Activated naive CD8-positive, alpha-beta T cell treated with anti-CD3 and anti-CD28 coated beads, Interleukin-2, amount 10 ng/mL, durations not matched to agents 7 days and 5 days (primary cell): ENCODE measurements at places on chromosomes 5 and 9. TPM values are rescaled to one million over a fixed set of nuclear protein-coding genes. Genes with fewer than 3 reads are reported as not detected.

The COL15A1 gene
- 0.20 TPM for total RNA-seq

The DOCK2 gene
- total RNA-seq: 275 TPM

The GDA gene
- total RNA-seq: not detected

The HEMGN gene
- total RNA-seq: 1.1 TPM

The LHX2 gene
- not detected for total RNA-seq

The ADAMTS19 gene
- not detected for total RNA-seq

The S100Z gene
- 1.4 TPM for total RNA-seq

The DRD1 gene
- total RNA-seq: not detected

The FSTL4 gene
- total RNA-seq: 0.83 TPM

The PAPPA gene
- not detected for total RNA-seq

The IL3 gene
- total RNA-seq: not detected

The FBP2 gene
- total RNA-seq: not detected

GRCh38 chr9:126421567-126422428 lies 95.2 kb downstream of the MVB12B start:
- H3K27me3 ChIP-seq: no peaks in the 10 kb centered on the region
- H3K4me3 ChIP-seq: no peak overlapping the region
- no peak overlapping the region for H3K27ac ChIP-seq
- peaks cover 44% of the 10 kb centered on the region for H3K4me1 ChIP-seq
- H3K36me3 ChIP-seq: peaks cover 40% of the 10 kb centered on the region

GRCh38 chr5:132020568-132021339 lies 9.3 kb upstream of the ACSL6 start:
- no peak for DNase-seq
- no peaks in the 10 kb centered on the region for H3K36me3 ChIP-seq
- peak overlapping the region; percentile 76 for H3K4me3 ChIP-seq
- peak overlapping the region; percentile 93 for H3K27ac ChIP-seq
- peaks cover 53% of the 10 kb centered on the region for H3K4me1 ChIP-seq
- H3K27me3 ChIP-seq: peaks cover 30% of the 10 kb centered on the region

- DNase-seq: no peak
- H3K4me3 ChIP-seq: peak overlapping the region; percentile 20
- no peaks in the 10 kb centered on the region for H3K36me3 ChIP-seq
- H3K27me3 ChIP-seq: peaks cover 49% of the 10 kb centered on the region
Measured at GRCh38 chr5:16934677-16935153, 1.4 kb downstream of the MYO10 start.

- peaks cover 8% of the 10 kb centered on the region for H3K4me1 ChIP-seq
- DNase-seq: no peak
- H3K27me3 ChIP-seq: peaks cover 82% of the 10 kb centered on the region
Measured at GRCh38 chr9:126617823-126618165, 4.1 kb downstream of the LMX1B start.

DNA sequence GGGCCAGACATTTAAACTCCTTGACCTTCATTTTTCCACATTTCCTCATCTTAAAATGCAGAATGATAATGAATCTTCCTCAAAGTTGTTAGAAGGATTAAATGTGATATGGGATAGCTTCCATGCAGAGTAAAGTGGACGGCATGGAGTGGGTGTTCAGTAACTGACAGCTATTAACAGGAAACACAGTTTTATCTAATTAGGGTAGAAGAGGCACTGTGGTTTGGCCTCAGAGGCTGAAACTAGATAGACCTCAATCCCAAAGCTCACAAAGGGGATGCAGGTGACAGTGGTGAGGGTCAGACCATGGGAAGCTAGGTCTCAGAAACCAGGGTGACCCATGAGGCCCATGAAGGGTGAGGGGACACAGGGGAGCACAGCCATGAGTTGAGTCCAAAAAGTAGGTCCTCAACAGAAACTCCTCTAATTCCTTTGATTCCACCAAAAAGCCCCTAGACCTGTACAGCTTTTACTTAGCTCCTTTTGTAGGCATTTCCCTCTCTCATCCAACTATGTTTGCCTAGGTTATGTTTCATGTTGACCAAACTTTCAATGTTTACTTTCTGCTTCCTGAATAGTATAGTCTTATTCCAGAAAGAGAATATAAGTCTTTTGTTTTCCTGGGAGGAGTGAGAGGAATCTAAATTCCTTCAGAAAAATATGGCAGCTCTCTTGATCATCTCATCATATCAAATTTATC lies 27.9 kb upstream of the GLDC start:
- no peak overlapping the region for H3K27ac ChIP-seq
- H3K27me3 ChIP-seq: no peaks in the 10 kb centered on the region
- H3K4me3 ChIP-seq: no peak overlapping the region
- no peaks in the 10 kb centered on the region for H3K4me1 ChIP-seq
- H3K36me3 ChIP-seq: no peaks in the 10 kb centered on the region

- H3K27ac ChIP-seq: no peak overlapping the region
- DNase-seq: no peak
- no peaks in the 10 kb centered on the region for H3K36me3 ChIP-seq
- no peak overlapping the region for H3K4me3 ChIP-seq
- no peaks in the 10 kb centered on the region for H3K4me1 ChIP-seq
Measured at GRCh38 chr5:165130656-165131055, 1625.2 kb downstream of the MAT2B start.

DNA sequence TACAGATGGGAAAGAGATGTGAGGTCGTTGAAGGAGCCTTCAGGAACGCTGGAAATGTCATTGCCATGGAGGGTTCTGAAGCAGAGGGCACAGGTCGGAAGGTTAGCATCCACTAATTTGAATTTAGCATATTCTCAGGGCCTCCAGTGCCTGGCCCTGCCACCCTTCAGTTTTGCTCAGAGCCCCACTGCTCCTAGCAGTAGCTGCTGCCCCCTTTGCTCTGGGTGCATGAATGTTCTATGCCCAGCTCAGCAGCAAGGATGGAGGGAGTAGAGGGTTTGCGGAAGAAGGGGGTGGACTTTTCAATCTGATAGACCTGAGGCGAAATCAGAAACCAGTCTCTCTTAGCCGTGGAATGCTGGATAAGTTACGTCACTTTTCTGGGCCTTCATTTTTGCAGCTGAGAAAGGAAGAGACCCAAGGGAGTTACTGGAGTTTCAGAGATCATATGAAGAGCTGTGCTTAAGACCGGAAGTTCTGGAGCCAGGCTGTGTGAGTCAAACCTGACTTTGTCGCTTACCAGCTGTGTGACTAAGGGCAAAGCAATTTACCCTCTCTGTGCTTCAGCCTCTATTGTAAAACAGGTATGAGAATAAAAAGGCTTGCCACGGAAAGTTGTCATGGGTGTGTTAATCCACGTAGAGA lies 133.2 kb upstream of the PANK3 start:
- H3K36me3 ChIP-seq: no peaks in the 10 kb centered on the region
- H3K4me1 ChIP-seq: no peaks in the 10 kb centered on the region
- H3K27me3 ChIP-seq: no peaks in the 10 kb centered on the region
- no peak overlapping the region for H3K4me3 ChIP-seq
- no peak for DNase-seq

DNA sequence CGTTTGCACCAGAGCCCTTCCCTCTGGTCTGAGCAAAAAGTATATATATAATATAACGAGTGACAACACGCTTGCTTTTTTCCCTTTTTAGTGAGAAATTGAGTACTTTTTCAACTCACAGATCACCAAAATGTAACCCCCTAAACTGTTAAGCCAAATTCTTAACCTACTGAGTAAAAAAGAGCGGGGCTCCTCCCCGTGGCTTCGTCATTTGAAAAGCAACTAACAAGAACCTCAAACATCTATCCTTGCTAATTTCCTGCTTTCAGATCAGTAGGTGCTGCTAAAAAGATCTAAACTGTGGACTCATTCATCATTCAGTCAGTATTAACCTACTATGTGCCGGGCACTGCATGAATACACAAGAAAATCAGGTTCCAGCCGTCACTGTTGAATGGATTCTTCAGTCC lies 1.0 kb upstream of the PTBP3 start:
- H3K27ac ChIP-seq: peak overlapping the region; percentile 83
- H3K4me3 ChIP-seq: peak overlapping the region; percentile 92
- H3K36me3 ChIP-seq: no peaks in the 10 kb centered on the region
- peaks cover 25% of the 10 kb centered on the region for H3K4me1 ChIP-seq

DNA sequence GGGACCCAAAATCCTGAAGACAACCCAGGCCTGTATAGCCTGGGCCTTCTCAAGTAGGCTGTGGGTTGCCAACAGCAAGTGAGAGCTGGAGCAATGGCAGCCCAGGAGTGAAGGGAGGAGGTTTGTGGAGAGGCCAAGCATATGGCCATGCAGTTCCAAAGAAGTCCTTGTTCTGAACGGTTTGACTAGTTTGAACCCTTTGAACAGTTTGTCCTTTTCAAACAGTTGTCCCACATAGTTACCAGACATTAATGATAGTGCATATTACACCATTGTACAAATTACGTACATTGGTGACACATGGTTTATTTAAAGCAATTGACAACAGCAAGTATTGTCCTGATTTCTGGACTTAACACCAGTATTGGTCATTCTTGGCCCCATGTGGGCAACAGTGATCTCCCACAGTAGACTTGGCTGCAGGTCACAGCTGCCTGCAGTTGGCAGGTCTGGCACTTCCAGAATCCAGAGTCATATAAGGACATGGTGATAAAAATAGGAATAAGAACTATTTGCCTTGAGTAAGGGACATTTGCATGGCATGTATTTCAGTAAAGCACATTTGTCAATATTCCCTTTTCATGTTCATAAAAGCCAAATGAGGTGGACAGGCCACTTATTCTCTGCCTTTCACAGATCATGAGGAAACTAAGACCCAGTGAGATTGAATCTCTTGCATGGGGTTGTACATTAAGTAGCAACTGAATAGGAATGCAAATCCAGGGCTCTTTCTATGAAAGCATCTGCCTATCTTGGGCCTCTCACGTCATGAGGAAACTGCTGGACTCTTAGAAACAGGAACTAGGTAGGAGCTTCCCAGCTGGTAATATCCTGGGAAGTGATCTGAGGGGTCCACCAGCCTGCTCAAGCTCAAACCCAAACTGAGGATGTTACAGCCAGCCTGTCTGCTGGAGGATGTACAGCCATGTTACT lies 30.3 kb downstream of the SLC25A48 start:
- H3K27me3 ChIP-seq: peaks cover 4% of the 10 kb centered on the region
- no peaks in the 10 kb centered on the region for H3K36me3 ChIP-seq
- H3K4me1 ChIP-seq: no peaks in the 10 kb centered on the region
- DNase-seq: no peak
- H3K4me3 ChIP-seq: no peak overlapping the region

GRCh38 chr5:93587597-93588351 lies 4.8 kb downstream of the NR2F1 start:
- H3K4me3 ChIP-seq: peak overlapping the region; percentile 9
- H3K27ac ChIP-seq: peak overlapping the region; percentile 30
- peaks cover 17% of the 10 kb centered on the region for H3K4me1 ChIP-seq
- H3K27me3 ChIP-seq: peaks cover 67% of the 10 kb centered on the region

- no peak for DNase-seq
- no peak overlapping the region for H3K27ac ChIP-seq
- no peak overlapping the region for H3K4me3 ChIP-seq
- peaks cover 7% of the 10 kb centered on the region for H3K27me3 ChIP-seq
- H3K4me1 ChIP-seq: no peaks in the 10 kb centered on the region
Measured at GRCh38 chr5:135213466-135214239, 179.6 kb upstream of the PITX1 start.

GRCh38 chr9:105968811-105969466 lies 274.6 kb downstream of the TMEM38B start:
- H3K27me3 ChIP-seq: no peaks in the 10 kb centered on the region
- no peak overlapping the region for H3K27ac ChIP-seq
- H3K4me3 ChIP-seq: no peak overlapping the region
- H3K36me3 ChIP-seq: no peaks in the 10 kb centered on the region
- DNase-seq: no peak
- no peaks in the 10 kb centered on the region for H3K4me1 ChIP-seq

DNA sequence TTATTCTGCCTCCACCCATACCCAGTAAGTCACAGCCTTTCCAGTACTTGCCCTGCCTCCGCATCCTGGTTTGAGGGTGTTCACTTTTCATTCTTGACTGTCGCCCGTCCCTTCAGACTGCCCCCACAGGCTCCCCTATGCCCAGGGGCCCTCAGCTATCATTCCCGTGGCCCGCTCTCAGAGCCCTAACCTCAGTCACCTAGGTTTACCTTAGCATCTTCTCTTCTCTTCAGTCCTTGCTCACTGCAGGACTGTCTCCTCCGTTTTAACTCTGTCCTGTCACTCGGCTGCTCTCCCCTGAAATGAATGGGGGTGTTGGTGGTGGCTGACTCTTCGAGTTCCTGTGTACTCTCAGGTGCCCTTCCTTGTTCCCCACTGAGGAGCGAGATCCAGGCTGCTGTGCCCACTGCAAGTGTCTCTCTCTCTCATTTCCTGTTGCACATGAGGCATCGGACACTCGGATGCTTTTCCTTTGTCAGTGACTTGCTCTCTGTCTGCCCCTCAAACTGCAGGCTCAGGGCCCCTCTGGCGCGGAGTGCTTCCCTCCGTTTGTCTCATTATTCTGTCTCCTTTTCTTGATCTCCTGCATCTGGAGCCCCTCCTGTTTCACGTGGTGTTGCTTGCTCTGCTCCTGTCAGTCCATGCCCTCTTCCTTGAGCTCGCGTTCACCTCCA lies 89.8 kb downstream of the CACNA1B start:
- H3K4me1 ChIP-seq: no peaks in the 10 kb centered on the region
- peaks cover 4% of the 10 kb centered on the region for H3K27me3 ChIP-seq
- no peak overlapping the region for H3K27ac ChIP-seq
- H3K4me3 ChIP-seq: no peak overlapping the region
- H3K36me3 ChIP-seq: no peaks in the 10 kb centered on the region
- no peak for DNase-seq

- H3K36me3 ChIP-seq: no peaks in the 10 kb centered on the region
- no peak overlapping the region for H3K4me3 ChIP-seq
- peaks cover 66% of the 10 kb centered on the region for H3K27me3 ChIP-seq
- no peak overlapping the region for H3K27ac ChIP-seq
Measured at GRCh38 chr5:174692381-174692780, 32.0 kb upstream of the MSX2 start.

DNA sequence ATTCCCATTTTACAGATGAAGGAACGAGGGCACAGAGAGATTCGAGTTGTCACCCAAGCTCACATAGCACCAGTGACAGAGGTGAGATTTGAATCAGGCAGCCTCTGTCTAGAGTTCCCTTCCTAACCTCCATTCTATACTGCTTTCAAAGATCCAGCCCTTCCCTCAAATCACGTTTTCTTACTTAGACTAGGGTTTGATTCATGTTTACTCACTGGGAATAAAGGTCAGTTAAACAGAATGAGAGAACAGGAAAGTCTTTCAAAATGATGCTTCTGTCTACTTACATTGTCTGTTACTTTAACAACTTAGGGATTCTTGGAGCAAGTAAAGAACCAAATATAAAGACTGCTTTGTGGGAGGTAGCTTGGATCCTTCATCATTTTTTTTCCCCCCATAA lies 40.0 kb downstream of the ZFAND5 start:
- H3K27ac ChIP-seq: no peak overlapping the region
- peaks cover 4% of the 10 kb centered on the region for H3K27me3 ChIP-seq
- no peaks in the 10 kb centered on the region for H3K4me1 ChIP-seq
- DNase-seq: no peak
- no peak overlapping the region for H3K4me3 ChIP-seq

- DNase-seq: no peak
- no peaks in the 10 kb centered on the region for H3K36me3 ChIP-seq
- H3K4me1 ChIP-seq: peaks cover 18% of the 10 kb centered on the region
- no peak overlapping the region for H3K27ac ChIP-seq
- no peak overlapping the region for H3K4me3 ChIP-seq
Measured at GRCh38 chr5:68331192-68332079, 115.9 kb downstream of the PIK3R1 start.
